ENCODE measurements at places on chromosomes 12 and 14. TPM values are rescaled to one million over a fixed set of nuclear protein-coding genes. Genes with fewer than 3 reads are reported as not detected.

Gene LUM
- total RNA-seq = 490 TPM

Gene TC2N
- 11.6 TPM for total RNA-seq

Gene RAB15
- 25.0 TPM for total RNA-seq

Gene DHH
- 0.63 TPM for total RNA-seq

Gene SIRT4
- 4.6 TPM for total RNA-seq

Gene KRT80
- 3.0 TPM for total RNA-seq

Gene CD27
- not detected for total RNA-seq

Gene HOXC6
- 17.4 TPM for total RNA-seq

Gene STAC3
- 10.6 TPM for total RNA-seq

Gene ARHGDIB
- total RNA-seq = 28.5 TPM

DNA sequence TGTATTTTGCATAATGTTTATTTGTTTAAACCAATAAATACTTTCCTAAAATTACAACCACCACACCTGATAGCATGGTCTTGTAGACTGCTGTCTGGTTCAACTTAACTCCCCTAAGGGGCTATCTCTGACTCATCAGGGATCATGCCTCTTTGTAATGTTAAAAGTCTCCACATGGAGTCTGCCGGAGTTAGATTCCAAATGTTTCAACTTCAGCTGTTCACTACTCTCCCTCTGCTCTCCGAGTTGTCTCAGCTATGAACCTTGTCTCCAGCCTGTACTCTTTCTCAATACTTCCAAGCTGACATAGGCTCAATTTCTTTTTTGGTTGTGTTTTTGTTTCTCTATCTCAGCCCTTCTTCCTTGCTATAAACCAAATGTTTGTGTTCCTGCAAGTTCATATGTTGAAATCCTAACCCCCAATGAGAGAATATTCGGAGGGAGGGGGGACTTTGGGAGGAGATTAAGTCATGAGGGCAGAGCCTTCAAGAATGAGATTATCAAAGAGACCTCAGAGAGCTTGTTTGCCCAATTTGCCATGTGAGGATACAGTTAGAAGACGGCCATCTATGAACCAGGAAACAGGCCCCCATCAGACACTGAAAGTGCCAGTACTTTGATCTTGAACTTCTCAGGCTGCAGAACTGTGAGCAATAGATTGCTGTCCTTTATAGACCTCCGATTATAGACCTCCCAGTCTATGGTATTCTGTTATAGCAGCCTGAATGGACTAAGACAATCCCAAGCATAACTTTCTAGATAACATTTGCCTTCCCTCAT is 858.2 kb downstream of the VRK1 start:
- peaks cover 8% of the 10 kb centered on the region for H3K4me1 ChIP-seq
- H3K27me3 ChIP-seq = no peaks in the 10 kb centered on the region
- no peaks in the 10 kb centered on the region for H3K36me3 ChIP-seq
- H3K27ac ChIP-seq = no peak overlapping the region

DNA sequence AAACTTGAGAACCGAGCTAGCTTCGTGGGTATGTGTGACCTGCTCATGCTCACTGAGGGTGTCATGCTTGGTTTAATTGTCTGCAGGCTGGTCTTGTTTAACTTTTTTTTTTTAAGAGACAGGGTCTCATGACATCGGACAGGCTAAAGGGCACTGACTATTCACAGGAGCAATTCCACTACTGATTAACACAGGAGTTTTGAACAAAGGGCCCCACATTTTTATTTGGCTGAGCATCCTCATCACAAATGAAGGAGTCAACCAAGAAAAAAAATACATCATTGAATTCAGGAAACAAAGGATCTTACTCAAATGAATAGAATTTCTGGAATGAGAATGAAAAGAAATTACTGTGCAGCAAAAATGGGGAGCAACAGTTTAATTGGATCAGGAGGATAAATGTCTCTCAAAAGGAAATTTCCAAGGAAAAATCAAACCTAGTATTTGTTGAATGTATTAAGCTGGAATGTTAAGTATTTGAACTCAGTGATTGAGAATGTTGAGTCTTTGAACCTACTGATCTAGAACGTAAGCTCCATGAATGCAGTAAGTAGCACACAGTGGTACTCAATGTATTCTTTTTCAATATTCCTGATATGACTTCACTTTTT is 20.8 kb upstream of the PYROXD1 start:
- no peak overlapping the region for H3K4me3 ChIP-seq
- H3K4me1 ChIP-seq = no peaks in the 10 kb centered on the region
- no peak overlapping the region for H3K27ac ChIP-seq
- no peak for DNase-seq

DNA sequence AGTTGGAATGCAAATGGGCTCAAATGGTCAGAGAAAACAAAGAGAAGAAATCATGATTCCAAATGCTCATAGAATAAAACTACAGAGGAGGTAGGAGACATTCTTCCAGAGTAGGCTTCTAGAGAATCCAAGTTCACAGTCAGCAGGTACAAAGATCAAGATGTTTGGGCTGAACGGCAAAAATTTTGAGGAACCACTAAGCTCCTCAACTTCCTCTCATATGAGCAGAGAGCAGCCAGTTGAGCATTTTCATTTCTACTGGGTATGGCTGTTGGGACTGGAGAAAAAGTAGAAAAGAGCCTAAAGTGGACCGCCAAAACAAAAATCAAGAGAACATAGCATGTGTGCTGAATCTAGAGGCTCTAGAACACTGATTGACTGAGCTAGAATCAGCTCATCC is 73.8 kb upstream of the ARID2 start:
- no peak overlapping the region for H3K27ac ChIP-seq
- no peaks in the 10 kb centered on the region for H3K36me3 ChIP-seq
- no peaks in the 10 kb centered on the region for H3K4me1 ChIP-seq
- no peak overlapping the region for H3K4me3 ChIP-seq
- no peak for DNase-seq

DNA sequence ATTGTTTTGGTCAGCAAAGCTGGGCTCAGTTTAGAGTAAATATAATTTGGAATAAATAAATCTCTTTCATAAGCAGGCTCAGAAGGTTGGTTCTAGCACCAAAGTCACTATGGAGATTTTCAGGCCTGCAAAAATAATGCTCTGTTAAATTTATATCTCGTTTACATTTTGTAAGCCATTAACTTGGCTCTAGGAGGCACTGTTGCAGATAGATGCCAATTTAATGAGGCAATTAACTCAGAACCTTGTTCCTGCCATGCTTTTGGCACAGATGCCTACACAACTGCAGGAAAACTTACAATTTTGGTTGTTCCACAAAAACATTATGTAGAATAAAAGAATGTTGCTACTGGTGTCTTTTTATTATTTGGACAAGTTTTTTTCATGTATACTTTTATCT is 428.1 kb downstream of the FLRT2 start:
- no peaks in the 10 kb centered on the region for H3K36me3 ChIP-seq
- no peak overlapping the region for H3K4me3 ChIP-seq

DNA sequence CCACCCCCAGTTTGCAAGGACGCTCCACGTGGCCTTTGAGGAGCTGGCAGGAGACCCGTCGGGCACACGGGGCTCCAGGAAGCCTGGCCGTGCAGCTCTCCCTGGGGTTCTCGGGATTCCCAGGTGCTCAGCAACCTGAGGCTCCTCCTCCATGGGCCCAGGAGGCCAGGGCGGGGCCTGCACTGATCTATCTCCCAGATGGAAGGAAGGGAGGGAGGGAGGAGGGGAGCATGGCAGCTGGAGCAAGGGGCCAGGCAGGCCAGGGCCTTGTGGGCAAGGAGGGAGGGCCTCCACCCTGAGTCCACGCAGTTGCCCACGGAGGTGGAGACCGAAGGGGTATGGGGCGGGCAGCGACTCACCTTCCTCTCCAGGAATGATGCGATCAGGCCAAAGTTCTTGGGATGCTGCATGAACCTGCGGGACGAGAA is 127.3 kb downstream of the RFLNA start:
- no peak overlapping the region for H3K27ac ChIP-seq
- no peaks in the 10 kb centered on the region for H3K27me3 ChIP-seq
- H3K36me3 ChIP-seq = peaks cover 51% of the 10 kb centered on the region

DNA sequence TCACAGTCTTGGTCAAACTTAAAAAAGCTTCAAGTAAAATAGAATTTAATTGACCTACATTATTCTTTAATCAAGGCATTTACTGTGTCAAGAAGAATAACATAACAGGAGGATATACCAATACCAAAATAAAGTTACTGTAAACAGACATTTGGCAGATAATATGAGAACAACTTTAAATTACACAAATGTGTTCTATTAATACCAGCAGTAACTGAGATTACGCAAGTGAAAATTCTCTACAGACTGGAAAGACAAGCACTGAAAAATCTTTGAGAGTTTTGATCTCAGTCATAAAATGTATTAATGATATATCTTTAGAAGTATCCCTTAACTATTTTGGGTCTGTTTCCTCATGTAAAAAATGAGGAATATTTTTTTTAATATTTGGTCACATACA is 169.2 kb upstream of the SOX5 start:
- peaks cover 10% of the 10 kb centered on the region for H3K4me1 ChIP-seq
- no peaks in the 10 kb centered on the region for H3K36me3 ChIP-seq
- H3K27me3 ChIP-seq = no peaks in the 10 kb centered on the region
- no peak for DNase-seq
- no peak overlapping the region for H3K27ac ChIP-seq
- no peak overlapping the region for H3K4me3 ChIP-seq

DNA sequence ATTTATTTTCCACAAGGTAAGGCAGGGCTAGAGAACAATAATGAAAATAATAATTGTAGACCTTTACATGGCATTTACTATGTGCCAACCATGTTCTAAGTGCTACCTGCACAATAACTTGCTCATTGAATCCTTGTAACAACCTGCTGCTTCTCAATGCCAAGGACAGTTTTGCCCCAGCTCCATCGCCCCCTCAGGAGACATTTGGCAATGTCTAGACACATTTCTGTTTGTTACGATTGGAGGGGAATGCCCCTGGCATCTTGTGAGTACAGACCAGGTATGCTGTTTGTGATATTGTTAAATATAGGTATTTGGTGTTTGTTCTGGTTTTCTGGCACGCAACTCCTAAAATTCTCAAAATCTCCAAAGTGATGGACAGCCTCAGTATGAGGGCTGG is 8.1 kb upstream of the ATXN2 start:
- no peak overlapping the region for H3K27ac ChIP-seq
- H3K27me3 ChIP-seq = no peaks in the 10 kb centered on the region
- no peaks in the 10 kb centered on the region for H3K36me3 ChIP-seq
- no peak overlapping the region for H3K4me3 ChIP-seq
- peaks cover 5% of the 10 kb centered on the region for H3K4me1 ChIP-seq

DNA sequence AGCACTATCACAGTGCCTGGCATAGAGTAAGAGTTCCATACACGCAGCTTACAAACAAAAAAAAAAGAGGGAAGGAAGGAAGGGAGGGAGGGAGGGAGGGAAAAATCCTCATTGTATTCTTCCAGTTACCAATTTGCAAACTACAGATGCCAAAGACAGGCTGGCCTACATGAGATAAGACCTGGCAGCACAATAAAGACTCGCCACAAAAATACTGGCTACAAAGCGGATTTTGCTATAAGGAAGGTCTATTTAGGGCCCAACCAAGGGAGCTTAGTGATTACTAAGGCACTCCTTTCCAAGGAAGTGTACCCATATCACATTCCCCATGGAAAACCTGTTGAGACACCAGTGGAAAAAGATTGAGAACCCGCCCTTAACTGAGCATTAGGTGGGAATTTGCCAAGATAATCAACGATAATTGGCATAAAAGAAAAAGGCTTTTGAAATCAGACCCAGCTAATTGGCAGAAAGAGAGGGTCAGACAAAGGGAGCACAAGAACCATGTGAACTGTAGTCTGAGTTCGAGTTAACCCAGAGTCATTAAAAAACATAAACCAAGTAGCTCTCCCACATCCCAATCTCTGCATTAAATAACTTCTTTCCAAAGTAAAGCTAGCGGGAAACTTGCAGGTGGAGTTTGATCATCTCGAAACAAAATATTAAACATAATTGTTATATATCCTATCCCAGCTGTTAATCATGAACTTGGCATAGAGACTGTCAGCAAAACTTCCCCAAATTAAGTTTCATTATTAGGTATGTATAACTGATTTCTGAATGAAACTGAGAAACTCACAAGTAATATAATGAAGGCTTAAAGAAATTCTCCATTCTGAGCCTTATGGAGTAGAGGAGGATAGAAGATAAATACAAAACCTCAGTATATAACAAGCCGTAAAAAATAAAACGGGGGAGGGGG is 50.1 kb downstream of the PHLDA1 start:
- no peak for DNase-seq
- H3K4me3 ChIP-seq = no peak overlapping the region
- peaks cover 33% of the 10 kb centered on the region for H3K4me1 ChIP-seq
- H3K27me3 ChIP-seq = no peaks in the 10 kb centered on the region

DNA sequence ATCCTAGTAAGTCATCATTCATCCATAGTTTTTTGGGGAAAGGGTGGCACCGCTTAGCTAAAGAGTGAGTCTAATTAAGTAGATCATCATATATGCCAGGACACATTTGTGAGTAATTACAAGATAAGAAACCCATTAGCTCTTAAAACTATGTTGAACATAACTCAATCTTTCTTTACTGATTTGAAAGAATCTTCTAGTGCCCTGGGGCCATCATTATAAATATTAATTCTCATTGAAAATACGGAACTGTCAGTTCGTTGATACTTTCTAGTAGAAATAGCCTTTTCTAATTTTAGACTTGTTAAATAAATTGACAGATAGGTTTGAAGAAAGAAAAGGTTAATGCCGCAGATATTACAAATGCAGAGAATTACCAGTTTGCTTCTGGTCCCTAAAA is 312.6 kb downstream of the NELL2 start:
- no peaks in the 10 kb centered on the region for H3K36me3 ChIP-seq
- H3K4me1 ChIP-seq = no peaks in the 10 kb centered on the region
- H3K4me3 ChIP-seq = no peak overlapping the region

DNA sequence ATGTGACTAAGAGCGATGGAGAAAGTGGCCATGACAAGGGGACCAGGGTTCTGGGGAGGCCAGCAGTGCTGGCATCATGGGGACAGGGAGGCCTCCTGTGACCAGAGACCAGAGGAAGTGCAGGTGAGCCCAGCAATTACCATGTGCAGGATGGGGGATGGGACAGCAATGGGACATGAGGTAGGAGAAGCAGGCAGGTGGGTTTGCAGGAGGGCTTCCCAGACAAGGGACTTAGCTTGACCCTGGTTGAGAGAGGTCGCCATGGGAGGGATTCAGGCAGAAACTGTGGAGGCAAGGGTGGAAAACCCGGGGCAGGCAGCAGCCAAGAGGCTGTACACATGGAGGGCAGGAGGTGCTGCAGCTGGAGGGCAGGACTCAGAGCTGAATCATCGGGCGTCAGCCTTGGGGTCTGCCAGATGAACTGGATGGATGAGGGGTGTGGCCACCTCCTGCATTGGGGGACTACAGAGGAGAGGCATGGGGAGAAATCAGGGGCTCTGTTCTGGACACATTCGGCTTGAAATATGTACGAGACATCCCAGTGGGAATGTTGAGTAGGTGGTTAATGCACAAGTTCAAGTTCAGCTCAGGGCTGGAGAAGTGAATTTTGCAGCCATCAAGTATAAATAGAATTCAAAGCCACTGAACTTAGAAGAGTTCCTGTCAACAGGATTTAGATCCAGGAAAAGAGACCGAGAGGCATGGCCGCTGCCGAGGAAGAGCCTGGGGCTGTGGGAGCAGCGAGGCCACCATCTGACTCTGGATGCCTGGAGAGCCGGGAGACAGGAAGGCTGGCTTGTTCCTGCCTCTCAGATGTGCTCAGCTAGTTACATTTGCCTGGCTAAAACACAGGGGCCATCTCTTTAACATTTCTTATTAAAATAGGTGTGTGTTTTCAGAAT is 36.6 kb downstream of the SFSWAP start:
- peaks cover 56% of the 10 kb centered on the region for H3K36me3 ChIP-seq
- no peak for DNase-seq
- H3K27me3 ChIP-seq = no peaks in the 10 kb centered on the region
- no peaks in the 10 kb centered on the region for H3K4me1 ChIP-seq
- H3K27ac ChIP-seq = no peak overlapping the region
